KBM-7 (cell line): ENCODE measurements at places on chromosomes 11 and 22.

DNA sequence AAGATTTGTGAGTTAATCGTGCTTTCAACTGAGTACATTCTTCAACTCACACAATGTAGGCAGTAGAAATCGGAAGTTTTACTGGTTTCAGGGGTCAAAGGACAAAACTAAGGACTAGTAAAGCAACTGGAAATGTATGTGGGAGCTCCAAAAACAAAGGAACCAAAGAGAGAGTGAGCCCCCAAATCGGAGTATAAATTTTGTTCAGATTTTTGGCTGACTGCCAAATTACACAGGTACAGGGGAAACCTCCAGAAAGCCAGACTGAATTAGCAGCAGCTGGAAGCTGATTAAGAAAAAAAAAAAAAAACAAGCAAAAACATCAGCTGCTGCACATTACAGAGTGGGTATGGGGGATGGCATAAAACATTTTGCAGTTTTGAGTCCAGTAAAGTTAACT is 75.2 kb upstream of the GNAZ start:
- DNase-seq: no peak

- DNase-seq: no peak
Measured at GRCh38 chr11:8220261-8221045, 43.2 kb downstream of the LMO1 start.

GRCh38 chr11:128854841-128855240 is 12.3 kb downstream of the KCNJ1 start:
- no peak for DNase-seq

GRCh38 chr11:818396-819128 is at the start of gene PNPLA2:
Gene PNPLA2, plus strand, starts transcription at chr11:818914. Its CDS starts 805 bp downstream, at chr11:819719.
- no peak for DNase-seq
